ENCODE measurements at places on chromosomes 16 and 17. TPM values are rescaled to one million over a fixed set of nuclear protein-coding genes. Genes with fewer than 3 reads are reported as not detected.
A peak's percentile ranks its signal among the peaks of the same experiment; 100 is the strongest.

- no peak for DNase-seq
These were observed 3.9 kb upstream of the MARVELD3 start for GRCh38 chr16:71622088-71622487.

GRCh38 chr16:55113210-55113609 lies 182.5 kb downstream of the IRX5 start:
- DNase-seq = no peak

DNA sequence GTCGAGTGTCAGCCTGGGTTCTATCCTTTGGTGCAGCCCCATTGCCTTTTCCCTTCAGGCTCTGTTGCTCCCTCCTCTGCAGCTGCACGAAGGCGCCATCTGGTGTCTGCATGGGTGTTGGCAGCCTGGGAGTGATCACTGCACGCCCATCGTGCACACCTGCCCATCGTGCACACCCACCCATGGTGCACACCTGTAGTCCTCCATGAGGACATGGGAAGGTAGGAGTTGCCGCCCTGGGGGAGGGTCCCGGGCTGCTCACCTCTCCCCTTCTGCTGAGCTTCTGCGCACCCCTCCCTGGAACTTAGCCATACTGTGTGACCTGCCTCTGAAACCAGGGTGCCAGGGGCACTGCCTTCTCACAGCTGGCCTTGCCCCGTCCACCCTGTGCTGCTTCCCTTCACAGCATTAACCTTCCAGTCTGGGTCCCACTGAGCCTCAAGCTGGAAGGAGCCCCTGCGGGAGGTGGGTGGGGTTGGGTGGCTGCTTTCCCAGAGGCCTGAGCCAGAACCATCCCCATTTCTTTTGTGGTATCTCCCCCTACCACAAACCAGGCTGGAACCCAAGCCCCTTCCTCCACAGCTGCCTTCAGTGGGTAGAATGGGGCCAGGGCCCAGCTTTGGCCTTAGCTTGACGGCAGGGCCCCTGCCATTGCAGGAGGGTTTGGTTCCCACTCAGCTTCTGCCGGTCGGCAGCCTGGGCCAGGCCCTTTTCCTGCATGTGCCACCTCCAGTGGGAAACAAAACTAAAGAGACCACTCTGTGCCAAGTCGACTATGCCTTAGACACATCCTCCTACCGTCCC lies 2.9 kb downstream of the CTRL start:
- peak; percentile 79 for DNase-seq

GRCh38 chr16:14427371-14427948 lies 202.6 kb downstream of the PARN start:
- DNase-seq = no peak

Gene PRKCB
- 5.0 TPM for total RNA-seq

Gene TEKT5
- 0.07 TPM for total RNA-seq

- DNase-seq = peak; percentile 64
These were observed 123.3 kb downstream of the CDK5R1 start for GRCh38 chr17:32609884-32610650.

GRCh38 chr16:47262938-47263337 lies 119.2 kb upstream of the NETO2 start:
- DNase-seq = no peak

- DNase-seq = no peak
These were observed 86.0 kb upstream of the LHX1 start for GRCh38 chr17:36851250-36851649.

DNA sequence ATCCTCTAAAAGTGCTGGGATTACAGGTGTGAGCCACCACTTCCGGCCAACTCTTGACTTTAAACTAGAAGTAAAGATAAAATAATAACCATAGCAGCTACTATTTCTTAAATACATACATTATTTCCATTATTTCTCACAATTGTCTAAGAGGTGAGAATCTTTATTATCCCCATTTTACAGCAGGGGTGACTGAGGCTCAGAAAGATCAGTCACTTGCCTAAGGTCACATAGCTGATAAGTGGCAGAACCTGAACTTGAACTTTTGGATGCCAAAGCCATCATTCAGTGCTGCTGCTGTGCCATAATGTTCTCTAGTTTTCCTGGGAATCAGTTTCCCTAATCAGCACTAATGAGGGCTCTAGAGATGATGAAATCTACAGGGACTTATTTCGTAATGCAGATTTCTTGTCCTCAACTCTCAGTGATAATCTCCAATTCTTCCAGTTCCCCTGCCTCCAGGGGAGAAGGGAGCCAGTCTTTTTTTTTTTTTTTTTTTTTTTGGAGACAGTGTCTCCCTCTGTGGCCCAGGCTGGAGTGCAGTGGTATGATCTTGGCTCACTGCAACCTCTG lies 25.2 kb upstream of the GPRC5B start:
- DNase-seq = no peak

GRCh38 chr17:7887482-7888183 lies 956 bp upstream of the CHD3 start:
- DNase-seq = peak; percentile 88

DNA sequence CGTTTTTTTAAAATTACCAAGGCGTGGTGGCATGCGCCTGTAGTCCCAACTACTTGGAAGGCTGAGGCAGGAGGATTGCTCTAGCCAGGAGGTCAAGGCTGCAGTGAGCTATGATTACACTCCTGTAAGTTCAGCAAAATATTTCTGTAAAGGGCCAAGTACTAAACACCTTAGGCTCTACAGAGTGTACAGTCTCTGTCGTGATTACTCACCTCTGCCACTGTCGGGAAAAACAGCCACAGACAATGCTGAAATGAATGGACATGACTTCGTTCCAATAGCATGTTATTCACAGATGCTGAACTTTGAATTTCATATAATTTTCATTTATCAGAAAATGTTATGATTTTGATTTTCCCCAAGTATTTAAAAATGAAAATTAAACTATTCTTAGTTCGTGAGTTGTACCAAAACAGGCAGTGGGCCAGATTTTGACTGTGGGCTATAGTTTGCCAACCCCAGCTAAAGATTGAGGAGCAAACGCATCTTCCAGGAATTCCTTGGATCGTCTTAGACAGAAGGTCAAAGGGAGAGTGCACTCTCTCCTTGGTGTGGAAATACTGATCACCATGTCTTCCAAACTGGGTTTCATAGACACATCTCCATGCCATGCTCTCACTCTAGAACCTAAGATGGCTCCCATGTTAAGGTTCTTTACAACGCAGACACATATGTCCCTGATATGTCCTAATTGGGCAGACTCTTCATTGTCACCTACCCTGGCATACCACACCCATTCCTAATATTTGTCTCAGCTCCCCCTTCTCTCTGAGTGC lies 89.5 kb downstream of the MARF1 start:
- no peak for DNase-seq

DNA sequence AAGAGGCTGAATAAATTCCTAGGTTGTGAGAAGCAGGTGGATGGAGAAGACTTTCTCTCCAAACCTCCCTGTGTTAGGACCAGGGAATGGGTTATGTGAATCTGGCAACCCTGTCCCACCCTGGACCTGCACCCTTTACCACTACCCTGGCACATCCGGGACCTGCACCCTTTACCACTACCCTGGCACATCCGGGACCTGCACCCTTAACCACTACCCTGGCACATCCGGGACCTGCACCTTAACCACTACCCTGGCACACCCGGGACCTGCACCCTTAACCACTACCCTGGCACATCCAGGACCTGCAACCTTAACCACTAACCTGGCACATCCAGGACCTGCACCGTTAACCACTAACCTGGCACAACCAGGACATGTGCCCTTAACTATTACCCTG lies 207.0 kb upstream of the CACNG3 start:
- no peak for DNase-seq

- no peak for DNase-seq
These were observed 47.8 kb upstream of the IRF8 start for GRCh38 chr16:85851034-85851785.

GRCh38 chr16:71408536-71408935 lies 33.3 kb downstream of the TLE7 start:
- no peak for DNase-seq

- no peak for DNase-seq
These were observed 243.3 kb downstream of the MSI2 start for GRCh38 chr17:57499648-57500049.

- no peak for DNase-seq
These were observed 373.7 kb downstream of the SNX29 start for GRCh38 chr16:12349936-12350850.

GRCh38 chr16:13441675-13442074 lies 478.3 kb upstream of the ERCC4 start:
- DNase-seq = no peak

DNA sequence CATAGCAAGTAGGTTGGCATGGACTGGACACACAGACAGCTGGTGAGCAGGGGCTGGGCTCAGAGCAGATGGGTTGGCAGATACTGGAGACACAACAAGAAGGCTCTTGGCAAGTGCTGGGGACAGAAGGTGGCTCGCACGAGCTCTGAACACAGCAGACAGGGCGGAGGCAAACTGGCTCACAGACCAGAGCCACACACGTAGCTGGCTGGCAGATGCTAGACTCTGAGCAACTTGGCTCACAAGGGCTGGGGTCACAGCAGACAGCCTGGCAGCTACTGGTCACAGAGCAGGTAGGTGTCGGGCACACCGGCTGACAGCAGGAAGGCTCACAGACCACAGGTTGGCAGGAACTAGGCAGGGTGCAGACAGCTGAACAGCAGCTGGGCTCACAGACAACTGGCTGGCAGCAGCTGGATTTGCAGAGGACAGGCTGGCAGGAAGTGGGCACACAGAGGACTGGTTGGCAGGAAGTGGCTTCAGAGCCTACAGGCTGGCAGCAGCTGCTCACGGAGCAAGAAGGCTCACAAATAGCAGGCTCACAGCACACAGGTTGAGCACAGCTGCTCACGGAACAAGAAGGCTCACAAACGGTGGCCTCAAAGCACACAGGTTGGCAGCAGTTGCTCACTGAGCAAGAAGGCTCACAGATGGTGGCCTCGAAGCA lies 725 bp downstream of the KRTAP16-1 start:
- DNase-seq = no peak

GRCh38 chr17:48357779-48358602 lies 72.0 kb downstream of the SKAP1 start:
- no peak for DNase-seq

DNA sequence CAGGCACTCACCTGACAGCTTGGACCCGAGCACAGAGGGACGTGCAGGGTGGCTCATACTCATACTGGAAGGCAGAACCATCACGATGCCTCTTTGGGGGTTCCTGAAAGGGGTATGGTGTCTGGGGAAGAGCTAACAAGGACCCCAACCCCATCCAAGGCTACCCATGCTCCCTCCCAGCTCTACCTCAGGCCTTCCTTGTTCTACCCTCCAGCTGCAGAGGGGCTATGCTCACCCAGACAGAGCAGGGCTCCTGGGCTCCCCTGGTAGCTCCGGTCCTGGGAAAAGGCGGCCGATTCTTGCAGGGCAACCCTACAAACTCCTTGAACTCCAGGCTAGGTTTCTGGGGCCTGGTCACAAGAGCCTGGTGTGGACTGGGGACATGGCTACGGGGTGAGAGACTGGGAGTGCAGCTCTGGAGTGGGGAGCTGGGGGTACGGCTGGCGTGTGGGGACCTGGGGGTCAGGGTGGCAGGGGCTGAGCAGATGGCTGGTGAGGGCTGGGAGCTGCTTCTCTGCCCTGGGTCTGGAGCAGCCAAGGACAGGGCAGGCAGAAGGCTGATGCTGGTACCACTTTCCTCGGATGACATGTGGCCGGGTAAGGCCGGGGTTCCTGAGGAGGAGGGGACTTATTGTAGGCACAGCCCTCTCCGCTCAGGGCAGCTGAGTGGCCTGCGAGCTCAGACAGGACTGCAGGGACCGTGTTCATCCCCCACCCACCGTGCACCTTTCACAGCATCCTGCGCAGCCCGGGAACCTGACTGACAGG lies 2.1 kb downstream of the ACD start:
- no peak for DNase-seq

DNA sequence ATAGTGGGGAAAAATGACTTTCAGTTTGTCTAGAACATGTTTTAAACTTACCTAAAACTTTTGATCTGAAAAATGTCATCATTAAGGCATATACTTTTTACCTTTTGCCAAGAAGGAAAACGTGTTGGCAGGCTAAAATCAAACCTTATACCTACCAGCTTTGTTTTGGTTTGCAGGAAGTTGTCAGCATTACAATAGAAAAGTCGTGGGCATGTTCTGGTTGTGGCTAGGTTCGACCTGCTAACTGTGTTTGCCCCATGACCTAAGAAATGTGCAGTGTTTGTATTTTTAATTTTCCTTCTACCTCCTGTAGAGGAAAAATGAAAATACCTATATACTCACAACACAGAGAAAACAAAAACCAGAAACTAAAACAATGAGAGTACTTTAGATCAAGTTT lies 13.0 kb downstream of the SKAP1 start:
- DNase-seq = no peak

Gene TTLL6
- 6.8 TPM for total RNA-seq

GRCh38 chr17:63291258-63291657 lies 154.8 kb downstream of the CYB561 start:
- DNase-seq = no peak

GRCh38 chr17:81961521-81962498 lies 823 bp upstream of the NOTUM start:
- DNase-seq = peak; percentile 53

GRCh38 chr16:52318302-52319009 lies 228.5 kb downstream of the TOX3 start:
- peak; percentile 34 for DNase-seq

GRCh38 chr17:37373530-37374159 lies 2.1 kb upstream of the C17orf78 start:
- peak; percentile 88 for DNase-seq

- DNase-seq = no peak
These were observed 16.7 kb upstream of the ERN2 start for GRCh38 chr16:23729503-23730424.
